NCI-H748 treated with DMSO at 0.1 percent for 48 hours (cell line): ENCODE measurements at places on chromosomes 1 and 21.

DNA sequence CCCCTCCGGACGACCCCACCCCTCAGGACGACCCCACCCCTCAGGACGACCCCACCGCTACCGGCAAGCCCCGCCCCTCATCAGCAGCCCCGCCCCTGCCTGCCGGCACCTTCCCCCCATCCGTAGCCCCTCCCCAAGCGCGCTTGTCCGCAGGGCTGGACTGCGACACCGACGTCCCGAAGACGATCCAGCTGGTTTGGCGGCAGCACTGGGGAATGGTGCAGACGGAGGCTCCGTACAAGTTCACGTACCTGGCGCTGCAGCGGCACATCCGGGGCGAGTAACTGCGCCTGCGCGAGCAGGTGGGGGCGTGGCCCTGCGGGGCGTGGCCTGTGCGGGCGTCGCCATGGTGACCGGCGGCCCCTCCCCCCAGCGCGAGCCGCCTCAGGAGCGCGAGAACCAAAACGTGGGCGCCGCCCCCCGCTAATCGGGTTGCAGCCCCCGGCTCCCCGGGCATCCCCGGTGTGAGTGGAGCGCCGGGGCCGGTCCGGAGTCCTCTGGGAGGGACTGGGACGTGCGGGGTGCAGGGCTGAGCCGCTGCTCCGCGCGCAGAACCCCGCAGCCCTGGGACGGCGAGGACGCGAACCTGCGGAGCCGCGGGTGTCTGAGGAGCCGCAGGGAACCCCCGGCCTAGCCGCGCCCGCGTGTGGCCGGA lies 4.9 kb downstream of the RNF223 start:
- peak; percentile 82 for DNase-seq

GRCh38 chr1:119978018-119978505 lies 81.7 kb upstream of the ADAM30 start:
- no peak for DNase-seq

- no peak for DNase-seq
Measured at GRCh38 chr1:41613689-41614574, 129.4 kb upstream of the EDN2 start.

DNA sequence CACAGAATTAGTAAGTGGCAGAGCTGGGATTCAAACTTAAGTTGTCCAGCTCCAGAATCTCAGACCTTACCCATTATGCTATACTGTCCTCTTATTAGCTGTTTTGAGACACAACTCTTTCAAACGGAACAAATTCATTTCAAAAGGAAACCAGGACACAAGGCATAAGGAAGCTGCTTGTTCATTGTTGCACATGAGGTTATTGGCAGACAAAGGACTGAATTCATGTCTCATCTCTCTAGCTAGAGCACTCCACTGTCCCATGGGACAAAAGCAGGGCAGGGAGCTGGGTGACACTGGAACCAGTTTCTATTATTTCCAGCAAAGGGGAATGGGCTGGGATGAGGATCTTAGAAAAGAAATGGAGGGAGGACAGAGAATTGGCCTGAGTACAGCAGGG lies 26.4 kb downstream of the CHI3L2 start:
- no peak for DNase-seq

- DNase-seq, result no peak
Measured at GRCh38 chr1:228752258-228752657, 17.0 kb downstream of the RHOU start.

GRCh38 chr1:194062962-194063361 lies 876.5 kb upstream of the B3GALT2 start:
- no peak for DNase-seq

DNA sequence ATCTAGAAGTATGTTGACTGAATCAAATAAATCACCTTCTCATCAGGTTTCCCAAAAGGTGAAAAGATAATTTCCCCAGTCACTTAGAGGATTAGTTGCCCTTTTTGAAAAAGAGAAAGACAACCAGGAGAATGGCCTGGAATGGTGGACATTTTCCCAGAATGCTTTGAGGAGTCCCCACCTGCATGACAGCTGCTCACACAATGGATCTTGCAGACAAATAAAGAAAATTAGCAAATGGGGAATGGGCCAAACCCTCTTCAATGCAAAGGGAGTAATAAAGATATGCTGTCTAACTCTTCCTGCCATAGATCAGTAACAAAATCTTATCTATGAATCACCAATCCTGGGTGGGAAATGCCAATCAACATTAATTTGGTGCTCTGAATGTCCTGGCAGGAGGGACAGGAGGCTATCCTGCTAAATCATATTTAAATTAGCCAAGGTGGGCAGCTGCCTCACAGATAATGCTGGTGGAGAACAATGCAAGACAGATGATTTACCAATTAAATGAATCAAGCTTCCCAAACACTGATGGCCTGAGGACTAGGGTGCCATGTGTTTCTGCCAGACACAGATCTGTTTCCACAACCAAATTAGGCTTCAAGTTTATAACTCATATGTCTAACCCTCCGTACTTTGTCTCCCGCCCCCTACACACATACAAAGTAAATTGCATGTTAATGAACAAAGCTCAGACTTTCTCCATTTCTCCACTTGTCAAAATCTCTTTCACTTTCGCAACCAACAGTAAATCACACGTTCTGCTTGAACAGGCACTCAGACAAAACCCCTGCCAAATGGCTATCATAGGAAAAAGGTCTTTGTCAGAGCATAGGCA lies 488.0 kb upstream of the PLXNA2 start:
- peak; percentile 91 for DNase-seq

GRCh38 chr1:59657873-59658465 lies 156.8 kb upstream of the HOOK1 start:
- DNase-seq, result no peak

- DNase-seq, result no peak
Measured at GRCh38 chr1:161298116-161298515, 11.7 kb downstream of the MPZ start.

DNA sequence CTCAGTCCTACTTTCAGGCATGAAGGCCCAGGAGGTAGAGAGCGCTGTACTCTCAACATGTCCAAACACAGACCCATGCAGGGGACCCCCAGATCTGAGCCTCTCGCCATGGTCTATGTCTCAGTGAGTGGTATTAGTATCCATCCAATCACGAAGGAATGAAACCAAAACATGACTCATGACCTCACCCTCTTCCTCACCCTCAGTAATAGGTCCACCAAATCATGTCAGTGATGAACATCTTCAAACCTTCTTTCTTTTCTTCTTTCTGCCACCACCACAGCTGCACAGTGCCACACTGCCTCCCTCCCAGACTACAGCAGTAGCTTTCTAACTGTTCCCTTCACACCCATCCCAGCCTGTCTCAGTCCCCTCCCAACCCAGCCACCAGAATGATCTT lies 16.8 kb downstream of the C1orf116 start:
- no peak for DNase-seq

DNA sequence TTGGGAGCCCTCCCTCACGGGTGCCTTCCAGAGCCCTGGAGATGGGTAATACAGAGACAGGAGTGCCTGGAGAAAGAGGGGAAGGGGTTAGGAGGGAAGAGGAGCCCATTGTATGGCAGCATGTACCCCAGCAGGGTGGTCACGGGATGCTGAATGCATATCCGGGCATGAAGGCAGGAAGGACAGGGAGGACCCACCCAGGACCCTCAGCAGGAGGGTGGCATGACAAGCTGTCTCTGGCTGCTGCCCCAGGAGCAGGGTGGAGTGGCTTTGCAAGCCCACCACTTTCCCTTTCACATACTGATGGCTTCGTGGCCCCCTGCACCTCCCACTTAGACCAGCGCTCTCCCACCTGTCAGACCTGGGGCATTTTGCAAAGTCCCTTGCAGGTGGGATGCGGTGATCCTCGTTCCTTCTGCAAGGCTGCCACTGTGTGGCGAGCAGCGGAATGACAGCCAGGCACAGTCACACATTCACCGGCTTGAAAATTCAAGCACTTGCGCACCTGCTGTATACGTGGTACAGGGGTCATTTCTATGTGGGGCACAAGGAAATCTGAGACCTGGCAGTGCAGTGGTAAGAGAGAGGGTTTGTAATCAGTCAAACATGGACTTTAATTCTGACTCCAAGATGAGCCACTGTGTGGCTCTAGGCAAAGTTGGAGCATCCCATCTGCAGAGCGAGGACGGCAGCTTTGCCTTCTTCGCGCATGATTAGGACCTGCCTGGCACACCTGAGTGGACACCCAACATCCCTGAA lies 53.2 kb upstream of the TMEM51 start:
- peak; percentile 19 for DNase-seq

- DNase-seq, result no peak
Measured at GRCh38 chr1:58833166-58833565, 49.3 kb upstream of the JUN start.

GRCh38 chr1:232669981-232670747 lies 40.2 kb upstream of the SIPA1L2 start:
- peak; percentile 63 for DNase-seq

DNA sequence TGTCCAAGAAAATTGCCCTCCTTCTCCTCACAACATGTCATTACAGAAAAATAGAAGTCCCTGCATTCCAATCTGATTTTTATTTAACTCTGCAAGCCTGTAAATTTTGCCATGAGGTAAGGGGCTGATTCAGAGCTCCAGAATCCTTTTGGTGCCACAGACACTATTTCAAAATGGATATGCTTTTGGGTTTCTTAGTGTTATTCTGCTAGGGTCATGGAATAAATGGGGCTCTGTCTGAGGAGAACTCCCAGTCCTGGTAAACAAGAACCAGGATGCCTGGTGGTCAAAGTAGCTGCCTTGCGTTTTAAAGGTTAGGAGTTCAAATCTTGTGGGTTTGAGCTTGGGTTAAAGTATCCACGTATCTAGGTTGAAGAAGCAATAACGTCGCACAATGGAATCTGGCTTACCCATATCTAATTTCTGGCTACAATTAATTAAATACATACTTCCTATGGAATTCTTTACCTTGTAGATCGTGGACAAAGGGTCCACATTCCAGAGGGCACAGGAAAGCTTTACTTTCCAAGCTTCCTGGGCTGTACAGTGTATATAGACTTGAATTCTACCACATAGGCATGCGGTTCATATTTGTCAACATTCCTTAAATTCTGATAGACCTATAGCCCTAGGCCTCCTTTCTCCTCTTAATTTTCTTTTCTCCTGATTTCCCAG lies 98.0 kb upstream of the CDC42BPA start:
- DNase-seq, result no peak

- DNase-seq, result no peak
Measured at GRCh38 chr1:62784509-62785365, 805 bp downstream of the ATG4C start.

DNA sequence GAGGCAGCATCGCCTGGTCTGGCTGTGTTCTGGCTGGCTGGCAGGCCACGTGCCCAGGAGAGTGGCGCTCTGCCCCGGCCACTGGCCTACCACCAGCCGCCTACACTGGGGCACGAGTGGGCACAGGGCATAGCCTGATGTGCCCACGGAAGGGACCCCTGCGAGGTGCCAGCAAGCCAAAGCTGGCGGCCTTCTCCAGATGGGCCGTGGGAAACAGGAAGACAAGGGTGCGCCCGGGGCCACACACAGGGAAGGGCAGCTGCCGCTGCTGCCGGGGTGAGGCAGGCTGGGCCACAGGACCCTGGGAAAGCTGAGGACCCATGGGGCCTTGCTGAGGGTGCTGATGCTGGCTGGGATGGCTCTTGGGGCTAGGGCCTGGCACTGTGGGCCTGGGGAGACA lies 40.7 kb downstream of the SLC66A1 start:
- DNase-seq, result no peak

- no peak for DNase-seq
Measured at GRCh38 chr1:55196433-55197035, 18.6 kb downstream of the USP24 start.

DNA sequence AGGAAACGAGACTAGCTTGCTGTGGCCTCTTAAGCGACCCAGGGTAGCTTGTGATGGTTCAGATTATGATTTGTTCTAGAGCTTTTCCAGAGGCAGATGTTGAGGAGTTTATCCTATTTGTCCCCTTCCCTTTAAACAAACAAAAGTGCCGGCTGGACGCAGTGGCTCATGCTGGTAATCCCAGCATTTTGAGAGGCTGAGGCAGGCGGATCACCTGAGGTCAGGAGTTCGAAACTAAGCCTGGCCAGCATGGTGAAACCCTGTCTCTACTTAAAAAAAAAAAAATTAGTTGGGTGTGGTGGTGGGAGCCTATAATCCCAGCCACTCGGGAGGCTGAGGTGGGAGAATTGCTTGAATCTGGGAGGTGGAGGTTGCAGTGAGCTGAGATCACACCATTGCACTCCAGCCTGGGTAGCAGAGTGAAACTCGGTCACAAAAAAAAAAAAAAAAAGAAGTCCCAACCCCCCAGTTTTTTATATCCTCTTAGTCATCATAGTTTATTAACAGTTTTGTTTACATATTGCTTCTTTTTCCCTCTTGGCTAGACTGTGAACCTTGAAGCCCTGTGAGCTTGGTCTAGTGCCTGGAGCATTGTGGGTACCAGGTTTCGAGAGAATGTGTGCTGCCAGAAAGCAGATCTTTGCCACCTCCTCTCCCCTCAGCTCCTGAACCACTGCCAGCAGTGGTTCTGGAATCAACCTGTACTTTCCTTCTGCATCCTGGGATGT lies 29.8 kb downstream of the MAPKAPK2 start:
- DNase-seq, result no peak

- no peak for DNase-seq
Measured at GRCh38 chr1:118815909-118816308, 172.2 kb downstream of the TBX15 start.

DNA sequence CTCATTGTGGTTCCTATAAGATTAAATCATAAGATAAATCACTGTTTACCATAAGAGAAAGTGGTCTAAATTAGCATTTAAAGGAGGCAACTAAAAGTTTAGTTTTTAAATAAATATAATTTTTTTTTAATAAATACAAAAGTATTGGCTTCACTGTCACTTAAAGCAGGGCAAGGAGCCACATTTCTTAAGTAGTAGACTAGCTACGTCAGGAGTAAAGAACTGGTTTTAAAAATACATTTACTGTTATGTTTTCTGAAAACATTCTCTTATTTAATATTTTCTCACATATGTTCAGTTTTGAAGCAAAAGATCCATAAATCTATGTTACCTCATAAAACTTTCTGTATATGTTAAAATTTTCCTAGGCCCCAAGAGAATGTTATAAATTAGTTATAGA lies 2.2 kb downstream of the ANGPTL1 start:
- no peak for DNase-seq

GRCh38 chr1:35222322-35223083 lies 29.6 kb upstream of the SFPQ start:
- no peak for DNase-seq

DNA sequence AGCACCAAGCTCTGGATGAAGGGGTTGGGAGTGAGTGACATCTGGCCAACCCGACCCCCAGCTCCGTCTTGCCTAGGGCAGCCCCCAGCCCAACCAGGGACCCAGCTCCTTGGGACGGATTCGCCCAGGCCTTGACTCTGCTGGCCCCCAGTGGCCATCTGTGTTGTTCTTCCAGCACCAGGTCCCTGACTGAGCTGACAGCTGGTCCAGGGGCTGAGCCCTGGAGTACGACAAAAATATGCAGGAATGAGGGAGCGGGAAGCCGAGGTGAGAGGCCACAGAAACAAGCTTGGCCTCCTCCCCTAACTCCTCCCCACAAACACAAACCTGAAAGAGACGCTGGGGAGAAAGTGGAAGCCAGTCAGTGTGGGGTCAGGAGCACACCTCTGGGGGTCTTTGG lies 55.0 kb upstream of the PAX7 start:
- no peak for DNase-seq
